Activated naive CD4-positive, alpha-beta T cell treated with anti-CD3 and anti-CD28 coated beads, Interleukin-2, amount 10 ng/mL, durations not matched to agents 7 days and 5 days (primary cell): ENCODE measurements at places on chromosomes 6 and 20.

DNA sequence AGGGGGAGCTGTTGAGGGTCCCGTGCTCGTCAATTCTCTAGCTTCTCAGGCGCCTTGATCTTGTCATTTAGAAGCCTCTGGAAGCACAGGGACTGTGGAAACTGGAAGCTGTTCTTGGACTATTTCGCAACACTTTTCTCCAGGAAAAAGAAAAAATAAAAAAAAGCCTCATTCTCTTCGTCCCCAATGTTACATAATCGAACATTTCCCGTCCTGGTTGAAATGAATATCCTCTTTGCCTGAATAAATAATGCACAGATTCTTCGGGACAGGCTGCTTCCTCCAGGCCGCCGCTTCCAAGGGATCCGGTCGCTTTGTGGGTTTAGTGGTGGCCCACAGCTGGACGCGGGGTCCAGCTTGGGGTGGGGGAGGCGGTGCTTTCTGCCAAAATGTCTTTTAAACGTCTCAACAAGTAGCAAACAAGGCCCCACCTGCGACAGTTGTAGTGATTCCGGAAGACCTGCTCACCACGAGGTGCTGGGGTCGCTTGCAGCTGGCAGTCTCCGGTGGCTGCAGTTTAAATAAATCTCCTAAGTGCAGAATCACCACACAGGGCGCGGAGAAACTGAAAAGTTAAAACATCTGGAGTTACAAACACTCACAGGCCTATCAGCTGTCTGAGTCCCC lies 125.9 kb upstream of the ESR1 start:
- DNase-seq = peak; percentile 42

- no peak for DNase-seq
These were observed 95.0 kb downstream of the ATRN start for GRCh38 chr20:3565851-3566250.

- DNase-seq = no peak
These were observed 36.7 kb downstream of the FGD2 start for GRCh38 chr6:37042150-37042549.

- no peak for DNase-seq
These were observed 26.0 kb downstream of the MYLIP start for GRCh38 chr6:16154904-16155303.

DNA sequence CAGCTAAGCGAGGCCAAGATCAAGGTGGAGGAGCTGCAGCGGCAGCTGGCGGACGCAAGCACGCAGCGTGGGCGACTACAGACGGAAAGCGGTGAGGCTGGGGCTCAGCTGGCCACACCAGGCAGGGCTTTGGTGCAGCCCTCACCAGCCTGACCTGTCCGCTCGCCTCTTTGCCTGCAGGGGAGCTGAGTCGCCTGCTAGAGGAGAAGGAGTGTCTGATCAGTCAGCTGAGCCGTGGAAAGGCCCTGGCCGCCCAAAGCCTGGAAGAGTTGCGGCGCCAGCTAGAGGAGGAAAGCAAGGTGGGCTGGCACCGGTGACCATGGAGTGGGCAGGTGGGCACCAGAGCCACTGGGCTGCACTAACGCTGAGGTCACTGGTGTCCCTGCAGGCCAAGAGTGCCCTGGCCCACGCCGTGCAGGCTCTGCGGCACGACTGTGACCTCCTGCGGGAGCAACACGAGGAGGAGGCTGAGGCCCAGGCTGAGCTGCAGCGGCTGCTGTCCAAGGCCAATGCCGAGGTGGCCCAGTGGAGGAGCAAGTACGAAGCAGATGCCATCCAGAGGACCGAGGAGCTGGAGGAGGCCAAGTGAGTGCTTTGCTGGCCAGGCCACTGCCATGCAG lies 42.8 kb downstream of the MYH7B start:
- no peak for DNase-seq

GRCh38 chr20:49936153-49937026 lies at the start of gene RNF114:
Gene RNF114, plus strand, starts transcription at chr20:49936397. Its CDS starts 16 bp downstream, at chr20:49936413.
- peak; percentile 91 for DNase-seq

- no peak for DNase-seq
These were observed 60.5 kb upstream of the SLC22A23 start for GRCh38 chr6:3517350-3517749.

DNA sequence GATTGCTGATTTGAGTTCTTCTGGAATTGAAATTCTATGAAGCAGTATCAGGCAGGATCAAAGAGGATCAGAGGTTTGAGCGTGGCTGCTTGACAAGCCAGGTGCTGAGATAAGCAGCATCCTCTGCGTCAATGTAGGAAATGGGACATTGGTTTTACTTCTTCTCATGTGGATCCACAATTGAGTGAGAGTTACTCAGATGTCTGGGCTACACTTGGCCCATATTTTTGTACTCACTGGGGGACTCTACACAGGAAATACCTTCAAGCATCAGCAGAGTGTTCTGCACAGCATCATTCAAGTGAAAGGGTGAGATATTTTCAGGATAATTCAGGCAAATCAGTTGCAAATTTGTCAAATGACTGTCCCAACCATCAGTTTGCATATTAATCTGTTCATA lies 613.9 kb upstream of the ARID1B start:
- no peak for DNase-seq

- no peak for DNase-seq
These were observed 423 bp downstream of the KLHDC3 start for GRCh38 chr6:43014434-43014909.

DNA sequence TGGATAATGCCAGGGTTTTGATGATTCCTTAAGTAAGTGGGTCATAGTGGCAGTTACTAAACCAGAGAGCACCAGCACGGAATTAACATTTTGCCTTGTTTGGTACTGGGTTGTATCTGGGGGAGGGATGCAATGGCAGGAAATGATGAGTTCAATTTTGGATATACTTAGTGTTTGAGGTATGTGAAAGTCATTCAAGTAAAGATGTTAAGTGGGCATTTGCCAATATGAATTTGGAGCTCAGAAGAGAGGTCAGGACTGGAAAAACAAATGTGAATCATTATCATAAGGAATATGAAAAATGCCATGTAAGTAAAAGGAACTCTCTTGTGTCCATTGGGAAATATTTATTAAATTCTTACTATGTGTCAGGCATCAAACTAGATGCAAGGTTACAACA lies 6.2 kb downstream of the PXT1 start:
- DNase-seq = no peak

DNA sequence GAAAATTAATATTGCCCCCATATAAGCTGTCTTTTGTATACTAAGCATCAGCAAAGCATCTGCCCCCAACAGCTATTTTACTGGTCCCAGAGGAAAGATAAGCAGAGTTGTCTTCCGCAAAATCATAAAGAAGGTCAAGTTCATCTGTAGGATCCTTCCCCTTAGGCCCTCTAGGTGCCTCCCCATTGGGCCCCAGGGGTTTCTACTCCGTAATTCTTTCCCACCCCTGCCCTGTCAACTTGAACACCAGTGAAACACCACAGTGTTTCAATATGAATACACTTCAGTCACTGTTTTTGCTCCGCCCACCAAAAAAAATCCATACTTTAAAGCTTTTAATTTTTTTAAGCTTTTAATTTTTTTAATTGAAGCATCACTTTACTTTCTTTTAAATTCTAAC lies 159.2 kb downstream of the ATXN1 start:
- DNase-seq = no peak
